ENCODE measurements at places on chromosomes 11 and 22. TPM values are rescaled to one million over a fixed set of nuclear protein-coding genes. Genes with fewer than 3 reads are reported as not detected.

- peaks cover 4% of the 10 kb centered on the region for H3K4me1 ChIP-seq
- no peak for DNase-seq
- no peak overlapping the region for H3K4me3 ChIP-seq
Observed at GRCh38 chr11:111674941-111675340, 72.7 kb downstream of the SIK2 start.

GRCh38 chr22:44385781-44386180 is 73.0 kb upstream of the SHISAL1 start:
- DNase-seq: no peak
- H3K27ac ChIP-seq: no peak overlapping the region
- H3K4me3 ChIP-seq: no peak overlapping the region
- H3K4me1 ChIP-seq: no peaks in the 10 kb centered on the region
- H3K27me3 ChIP-seq: peaks cover 1% of the 10 kb centered on the region

GRCh38 chr22:50197000-50197800 is 3.6 kb upstream of the SELENOO start:
- DNase-seq: no peak
- H3K27me3 ChIP-seq: no peaks in the 10 kb centered on the region
- H3K4me1 ChIP-seq: peaks cover 16% of the 10 kb centered on the region
- H3K27ac ChIP-seq: peak overlapping the region; percentile 20

DEAF1 gene
- 66.3 TPM for total RNA-seq

- peaks cover 6% of the 10 kb centered on the region for H3K4me1 ChIP-seq
- no peaks in the 10 kb centered on the region for H3K27me3 ChIP-seq
- DNase-seq: no peak
- no peaks in the 10 kb centered on the region for H3K36me3 ChIP-seq
Observed at GRCh38 chr22:39125622-39126021, 26.9 kb downstream of the CBX7 start.

FGF3 gene
- total RNA-seq: not detected

DNA sequence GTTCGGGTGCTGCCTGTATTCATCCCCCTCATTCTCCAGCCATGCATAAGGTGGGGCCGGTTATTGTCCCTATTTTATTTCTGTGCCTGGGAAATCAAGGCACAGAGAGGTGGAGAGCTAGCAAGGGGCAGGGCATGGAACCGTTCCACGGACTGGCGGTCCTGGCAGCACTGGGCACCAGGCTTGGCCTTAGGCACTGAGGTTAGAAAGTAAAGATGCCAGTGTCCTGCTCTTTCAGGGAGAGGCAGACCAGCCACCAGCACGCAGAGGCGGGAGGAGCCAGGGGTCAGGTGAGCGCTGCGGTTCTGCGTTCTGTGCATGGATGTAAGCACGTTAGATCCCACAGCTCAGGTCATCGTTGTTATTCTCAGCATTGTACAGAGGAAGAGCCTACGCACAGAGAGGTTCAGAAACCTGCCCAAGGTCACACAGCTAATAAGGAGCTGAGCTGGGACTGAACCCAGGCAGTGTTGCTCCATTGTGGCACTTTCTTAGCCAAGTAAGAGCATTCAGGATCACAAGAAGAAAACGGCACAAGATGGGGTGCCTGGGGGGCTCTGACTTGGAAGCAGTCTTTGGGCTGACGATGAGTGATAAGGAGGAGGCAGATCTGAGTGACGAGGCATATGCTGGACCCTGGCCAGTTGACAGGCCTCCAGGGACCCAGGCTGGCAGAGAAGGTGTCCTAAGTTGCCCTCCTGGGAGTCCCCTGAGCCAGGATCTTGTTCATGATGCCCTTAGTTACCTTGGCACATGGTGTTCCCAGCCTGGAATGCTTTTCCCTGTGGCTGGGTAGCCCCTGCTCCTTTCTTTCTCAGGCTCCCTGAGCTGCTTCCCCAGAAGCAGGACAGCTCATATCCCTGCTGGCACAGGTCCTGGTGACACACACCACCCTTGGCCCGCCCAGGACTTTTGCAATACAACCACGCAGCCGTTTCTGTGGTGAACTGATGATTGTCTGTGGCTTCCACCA is 41.1 kb downstream of the OSBPL5 start:
- no peaks in the 10 kb centered on the region for H3K27me3 ChIP-seq
- H3K4me1 ChIP-seq: no peaks in the 10 kb centered on the region
- H3K27ac ChIP-seq: no peak overlapping the region
- H3K36me3 ChIP-seq: no peaks in the 10 kb centered on the region
- no peak overlapping the region for H3K4me3 ChIP-seq
- DNase-seq: no peak
